A549 treated with CORT108297 at 1 μM for 4 hours (cell line): ENCODE measurements at places on chromosomes 2 and 18. TPM values are rescaled to one million over a fixed set of nuclear protein-coding genes. Genes with fewer than 3 reads are reported as not detected.

The IHH gene
- 0.13 to 0.25 TPM (median 0.21 TPM) in 4 of 5 replicates, not detected in the other for total RNA-seq

The RAB6C gene
- total RNA-seq, result not detected in 5 replicates

The TBR1 gene
- 0.01 to 0.07 TPM (median 0.05 TPM) in 4 of 5 replicates, not detected in the other for total RNA-seq

The KRTCAP3 gene
- total RNA-seq, result 0.17 to 0.76 TPM (median 0.62 TPM) in 5 replicates

The RGPD3 gene
- total RNA-seq, result 0.12 to 0.20 TPM (median 0.16 TPM) in 5 replicates

The ABCG5 gene
- not detected in 5 replicates for total RNA-seq

The TTN gene
- total RNA-seq, result under 0.01 to 0.05 TPM (median under 0.01 TPM) in 5 replicates

The COPS7B gene
- total RNA-seq, result 35.9 to 43.7 TPM (median 40.9 TPM) in 5 replicates

The SLC16A14 gene
- total RNA-seq, result 0.58 to 1.3 TPM (median 1.2 TPM) in 5 replicates

The ONECUT2 gene
- total RNA-seq, result 0.31 to 0.63 TPM (median 0.41 TPM) in 5 replicates

The GYPC gene
- total RNA-seq, result not detected in 5 replicates

The DPY30 gene
- 108 to 117 TPM (median 114 TPM) in 5 replicates for total RNA-seq

The UGT1A10 gene
- total RNA-seq, result 0.06 TPM in 1 of 5 replicates, not detected in the others

The SPC25 gene
- 15.7 to 21.5 TPM (median 20.3 TPM) in 5 replicates for total RNA-seq

The LCT gene
- total RNA-seq, result 0.03 to 0.06 TPM (median 0.03 TPM) in 4 of 5 replicates, not detected in the other

The MRO gene
- total RNA-seq, result 0.05 to 0.10 TPM (median 0.08 TPM) in 5 replicates

The SLC25A52 gene
- not detected in 5 replicates for total RNA-seq

The PTPN4 gene
- total RNA-seq, result 11.8 to 19.8 TPM (median 18.2 TPM) in 5 replicates

The IGFBP5 gene
- total RNA-seq, result 0.10 to 0.27 TPM (median 0.19 TPM) in 5 replicates

The GATA6 gene
- 1.8 to 2.6 TPM (median 2.4 TPM) in 5 replicates for total RNA-seq

The ALLC gene
- 0.06 to 0.13 TPM (median 0.12 TPM) in 4 of 5 replicates, not detected in the other for total RNA-seq

The STAT4 gene
- 3.2 to 4.2 TPM (median 3.7 TPM) in 5 replicates for total RNA-seq

The CCDC85A gene
- 0.08 to 0.20 TPM (median 0.16 TPM) in 5 replicates for total RNA-seq

The CPO gene
- 0.09 to 0.15 TPM (median 0.12 TPM) in 3 of 5 replicates, not detected in the others for total RNA-seq

The ZAP70 gene
- total RNA-seq, result 0.03 to 0.15 TPM in 2 of 5 replicates, not detected in the others

The BOK gene
- 24.8 to 38.6 TPM (median 35.9 TPM) in 5 replicates for total RNA-seq

The SLC35F5 gene
- 44.2 to 49.2 TPM (median 45.6 TPM) in 5 replicates for total RNA-seq

The M1AP gene
- total RNA-seq, result not detected in 5 replicates

The SPIRE1 gene
- total RNA-seq, result 12.9 to 18.1 TPM (median 17.0 TPM) in 5 replicates

The COQ10B gene
- total RNA-seq, result 17.0 to 21.5 TPM (median 19.2 TPM) in 5 replicates

The NR4A2 gene
- 1.7 to 3.3 TPM (median 2.8 TPM) in 5 replicates for total RNA-seq

The CETN1 gene
- not detected in 5 replicates for total RNA-seq

The EVA1A gene
- 10.7 to 13.6 TPM (median 11.5 TPM) in 5 replicates for total RNA-seq
